ENCODE measurements at places on chromosomes 7 and 10.

DNA sequence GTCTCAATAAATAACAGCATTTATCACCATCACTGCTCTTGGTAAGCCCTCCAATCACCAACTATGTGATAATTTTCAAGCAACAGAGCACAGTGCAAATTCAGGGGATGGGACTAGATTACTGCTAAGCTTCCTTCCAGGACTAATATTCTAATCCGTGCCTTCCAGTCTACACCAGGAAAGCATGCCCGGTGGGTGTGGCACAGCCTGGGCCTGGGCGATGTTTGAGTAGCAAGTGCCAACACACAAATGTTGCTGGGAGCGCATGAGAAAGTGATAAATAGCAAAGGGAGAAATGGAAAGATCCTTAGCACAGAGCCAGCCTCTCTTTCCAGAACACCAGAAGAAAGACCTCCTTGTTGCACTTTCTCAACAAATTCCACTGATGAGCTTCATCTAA is 13.5 kb upstream of the TM9SF3 start:
- no peak for DNase-seq

DNA sequence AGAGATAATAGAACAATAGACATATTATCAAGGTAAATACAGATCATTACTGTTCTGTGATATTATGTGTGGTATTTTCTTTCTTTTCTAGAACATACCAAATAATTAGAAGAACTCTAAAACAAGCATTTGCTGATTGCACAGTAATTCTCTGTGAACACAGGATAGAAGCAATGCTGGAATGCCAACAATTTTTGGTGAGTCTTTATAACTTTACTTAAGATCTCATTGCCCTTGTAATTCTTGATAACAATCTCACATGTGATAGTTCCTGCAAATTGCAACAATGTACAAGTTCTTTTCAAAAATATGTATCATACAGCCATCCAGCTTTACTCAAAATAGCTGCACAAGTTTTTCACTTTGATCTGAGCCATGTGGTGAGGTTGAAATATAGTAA is 185.5 kb downstream of the CFTR start:
- no peak for DNase-seq

DNA sequence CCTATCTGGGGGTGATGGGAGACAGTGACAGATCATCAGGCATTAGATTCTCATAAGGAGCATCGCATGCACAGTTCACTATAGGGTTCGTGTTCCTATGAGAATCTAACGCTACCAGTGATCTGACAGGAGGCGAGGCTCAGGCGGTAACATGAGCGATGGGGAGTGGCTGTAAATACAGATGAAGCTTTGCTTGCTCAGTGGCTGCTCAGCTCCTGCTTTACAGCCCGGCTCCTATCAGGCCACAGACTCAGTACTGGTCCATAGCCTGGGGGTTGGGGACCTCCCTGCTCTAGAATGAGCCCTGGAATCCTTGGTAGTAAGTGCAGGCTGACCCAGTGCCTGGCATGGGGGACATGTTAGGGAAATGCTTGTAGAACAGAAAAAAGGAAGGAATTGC is 426.0 kb downstream of the TYW1 start:
- DNase-seq = no peak

DNA sequence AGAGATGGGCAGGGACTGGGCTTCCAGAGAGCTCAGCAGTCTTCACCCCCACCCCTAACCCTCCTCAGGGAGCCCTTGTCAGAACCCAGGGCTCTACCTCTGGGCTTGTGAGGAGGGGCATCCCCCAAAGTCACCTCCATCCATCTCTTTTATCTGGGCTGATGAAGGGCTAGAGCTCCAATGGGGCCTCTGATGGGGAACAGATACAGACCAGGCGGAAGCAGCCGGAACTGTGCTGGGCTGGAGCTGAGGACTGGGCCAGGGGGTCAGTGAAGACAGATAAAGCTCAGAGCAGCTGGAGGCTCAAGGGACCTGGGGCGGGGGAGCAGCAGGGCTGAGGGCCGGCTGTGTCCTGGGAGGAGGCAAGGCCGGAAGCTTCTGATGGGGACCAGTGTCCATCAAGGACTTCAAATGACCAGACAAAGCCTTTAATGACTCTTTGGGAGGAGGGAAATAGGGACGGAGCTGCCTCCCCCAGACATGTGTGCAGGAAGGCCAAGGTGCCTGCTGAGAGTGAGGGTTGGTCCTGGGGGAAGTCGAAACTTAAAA is 10.2 kb downstream of the KAZALD1 start:
- DNase-seq = no peak
